ENCODE measurements at places on chromosomes 3 and 15.

DNA sequence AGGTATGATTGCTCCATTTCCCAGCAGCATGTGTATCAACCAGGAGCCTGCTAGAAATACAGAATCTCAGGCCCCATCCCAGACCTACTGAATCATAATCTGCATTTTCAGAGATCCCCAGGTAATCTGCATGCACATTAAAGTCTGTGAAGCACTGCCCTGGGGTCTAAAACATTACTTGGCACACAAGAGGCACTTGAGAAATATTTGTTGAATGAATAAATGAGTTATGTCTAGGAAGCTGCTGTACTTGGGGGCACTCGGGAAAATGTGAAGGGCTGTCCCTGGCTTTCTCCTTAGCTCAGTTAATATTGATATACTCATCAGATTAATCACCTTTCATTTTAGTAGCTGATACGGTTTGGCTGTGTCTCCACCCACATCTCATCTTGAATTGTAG lies 184.4 kb downstream of the RORA start:
- DNase-seq = no peak

DNA sequence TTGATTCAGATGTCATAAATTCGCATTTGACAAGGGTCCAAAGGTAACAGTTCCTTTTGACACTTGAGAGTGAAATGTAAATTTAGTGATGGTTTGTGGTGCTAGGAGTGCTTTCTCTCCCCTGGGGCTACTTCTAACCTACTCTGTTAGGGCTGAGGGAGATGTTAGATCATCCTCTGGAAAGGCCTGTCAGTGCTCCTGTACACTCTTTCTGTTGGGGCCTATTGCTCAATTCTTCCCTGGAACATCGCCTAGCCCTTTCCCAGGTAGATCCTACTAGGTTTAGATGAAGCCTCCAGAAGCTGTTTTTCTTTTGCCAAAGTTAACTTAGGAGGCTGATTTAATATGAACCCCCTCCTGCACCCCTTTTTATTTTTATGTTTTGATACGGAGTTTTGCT lies 1.4 kb downstream of the PCCB start:
- DNase-seq = no peak

GRCh38 chr15:25789616-25789999 lies 73.5 kb downstream of the ATP10A start:
- no peak for DNase-seq

DNA sequence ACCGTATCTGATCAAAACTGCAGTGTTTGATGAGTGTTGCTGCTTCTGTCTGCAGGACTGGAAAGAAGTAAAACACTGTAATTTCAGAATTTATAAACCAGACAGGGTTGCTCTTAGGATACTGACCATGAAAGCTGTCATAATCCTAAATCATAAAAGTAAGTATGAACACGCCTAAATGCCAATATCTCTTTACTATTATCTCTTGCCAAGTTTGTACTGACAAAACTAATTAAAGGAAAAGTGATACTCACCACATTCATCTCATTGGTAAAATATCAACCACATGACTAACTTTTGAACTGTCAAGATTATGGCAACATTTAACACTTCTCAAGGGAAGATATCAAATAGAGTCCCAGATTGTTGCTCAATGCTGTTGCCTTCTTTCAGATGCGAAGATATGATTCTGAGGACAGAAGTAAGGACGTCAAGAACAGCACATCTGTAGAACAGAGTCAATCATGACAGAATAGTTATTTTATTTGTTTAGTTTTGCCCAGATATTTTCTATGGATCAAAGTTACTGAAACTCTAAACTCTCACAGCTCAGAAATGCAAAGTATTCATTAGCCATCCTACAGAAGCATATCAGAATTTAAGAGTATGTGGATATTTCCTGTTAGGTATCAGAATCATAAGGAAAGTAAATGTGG lies 61.4 kb upstream of the COL8A1 start:
- no peak for DNase-seq

DNA sequence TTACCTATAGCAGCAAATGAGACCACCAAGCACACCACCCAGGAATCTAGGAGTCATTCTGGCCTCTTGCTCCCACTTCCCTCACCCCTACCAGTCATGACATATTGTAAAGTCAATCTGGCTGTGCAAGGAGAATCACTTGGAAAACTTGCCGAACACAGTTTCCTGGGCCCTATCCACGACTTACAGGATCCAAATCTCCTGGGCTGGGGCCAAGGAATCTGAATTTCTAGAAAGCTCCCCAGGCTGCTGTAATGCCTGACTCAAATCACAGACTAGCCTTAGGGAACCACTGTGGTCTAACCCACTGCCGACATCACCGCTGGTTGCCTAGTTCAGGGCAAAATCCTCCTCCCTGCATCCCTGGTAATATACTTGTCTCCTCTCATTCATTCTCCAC lies 4.2 kb upstream of the CRABP1 start:
- no peak for DNase-seq

- DNase-seq = no peak
Observed at GRCh38 chr3:58135712-58136543, 74.8 kb downstream of the DNASE1L3 start.

DNA sequence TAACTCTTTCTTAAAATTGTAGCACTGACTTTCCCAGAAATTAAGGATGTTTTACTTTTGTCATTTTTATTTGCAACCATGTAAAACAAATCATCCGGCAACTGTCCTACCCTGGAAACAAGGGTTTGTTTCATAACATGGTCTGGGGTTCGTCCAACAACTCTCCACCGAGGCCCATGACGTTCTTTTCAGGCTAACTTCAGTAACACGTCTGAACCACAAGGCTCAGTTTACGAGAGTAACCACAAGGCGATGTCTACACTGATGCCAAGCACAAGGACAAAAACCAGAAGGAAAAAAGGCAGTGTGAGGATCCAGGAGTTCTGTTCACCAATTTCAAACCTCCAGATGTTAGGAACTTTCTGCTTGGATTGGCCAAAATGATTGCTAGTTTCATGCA lies 546.1 kb downstream of the NTRK3 start:
- no peak for DNase-seq

GRCh38 chr3:138928727-138929372 lies 18.1 kb downstream of the FOXL2 start:
- DNase-seq = no peak

GRCh38 chr15:22866079-22866478 lies 27.6 kb downstream of the NIPA2 start:
- DNase-seq = no peak

- DNase-seq = no peak
Observed at GRCh38 chr3:130715616-130716015, 31.0 kb downstream of the PIK3R4 start.

GRCh38 chr3:16665282-16665741 lies 60.1 kb upstream of the DAZL start:
- no peak for DNase-seq

GRCh38 chr15:99213187-99213811 lies 36.1 kb downstream of the TTC23 start:
- peak; percentile 61 for DNase-seq

DNA sequence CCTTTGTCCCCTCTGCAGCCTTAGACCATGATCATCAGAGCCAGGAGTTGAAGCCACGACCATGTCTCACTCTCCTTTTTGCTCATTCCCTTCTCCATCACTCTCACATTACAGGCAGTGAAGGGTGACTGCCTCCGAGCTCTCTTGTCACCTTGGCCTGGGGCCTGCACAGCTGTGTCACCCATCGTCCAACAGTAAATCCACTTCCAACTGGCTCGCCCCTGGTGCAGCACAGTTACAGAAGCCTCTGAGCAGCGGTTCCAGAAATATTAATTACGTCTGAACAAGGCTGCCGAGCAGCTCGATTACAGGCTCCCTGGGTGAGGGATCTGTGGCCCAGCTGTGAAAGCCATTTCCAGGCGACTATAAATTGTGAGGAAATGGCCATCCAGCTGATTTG lies 528.2 kb downstream of the NR2F2 start:
- DNase-seq = no peak

GRCh38 chr3:189320511-189320910 lies 148.7 kb downstream of the TPRG1 start:
- no peak for DNase-seq

GRCh38 chr3:6088433-6088832 lies 772.5 kb upstream of the GRM7 start:
- DNase-seq = no peak

DNA sequence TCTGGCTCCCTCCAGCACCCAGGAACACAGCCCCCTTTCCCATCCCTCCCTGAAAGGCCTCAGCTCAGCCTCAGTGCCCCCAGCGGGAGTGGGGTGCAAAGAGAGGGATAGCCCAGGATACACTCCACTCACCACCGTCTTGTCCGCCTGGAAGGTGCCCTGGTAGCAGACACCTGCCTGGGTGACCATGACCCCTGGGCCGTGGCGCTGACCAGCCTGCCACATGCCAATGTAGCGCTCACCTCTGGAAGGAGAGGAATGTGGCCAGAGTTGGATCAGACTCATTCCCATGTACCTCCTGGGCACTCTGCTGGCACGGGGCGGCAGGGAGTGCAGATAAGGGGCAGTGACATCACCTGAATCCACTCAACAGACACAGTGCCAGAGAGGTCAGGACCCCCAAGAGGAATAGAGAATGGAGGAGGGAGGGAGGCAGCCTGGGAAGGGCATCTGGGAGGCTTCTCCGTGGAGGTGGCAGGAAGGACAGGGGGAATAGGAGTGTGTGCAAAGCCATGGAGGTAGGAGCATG lies 13.1 kb downstream of the ALS2CL start:
- DNase-seq = no peak

DNA sequence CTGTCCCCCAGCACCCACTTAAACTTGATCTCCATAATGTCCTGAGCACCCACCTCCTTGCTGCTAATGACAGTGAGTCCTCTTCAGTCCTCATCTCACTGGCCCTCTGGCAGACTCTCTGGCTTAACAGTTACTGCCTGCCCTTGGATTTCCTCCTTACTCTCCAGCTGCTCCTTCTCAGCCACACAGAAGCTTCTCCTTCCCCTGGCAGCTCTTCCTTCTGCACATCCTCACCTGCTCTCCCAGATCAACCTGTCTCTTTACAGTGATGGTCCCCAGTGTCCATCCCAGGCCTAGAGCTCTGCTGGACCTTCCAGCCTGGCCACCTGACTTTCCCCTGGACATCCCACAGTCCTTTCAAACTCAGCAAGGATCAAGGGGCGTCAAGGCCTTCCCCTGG lies 47.4 kb upstream of the SMAD3 start:
- DNase-seq = no peak

DNA sequence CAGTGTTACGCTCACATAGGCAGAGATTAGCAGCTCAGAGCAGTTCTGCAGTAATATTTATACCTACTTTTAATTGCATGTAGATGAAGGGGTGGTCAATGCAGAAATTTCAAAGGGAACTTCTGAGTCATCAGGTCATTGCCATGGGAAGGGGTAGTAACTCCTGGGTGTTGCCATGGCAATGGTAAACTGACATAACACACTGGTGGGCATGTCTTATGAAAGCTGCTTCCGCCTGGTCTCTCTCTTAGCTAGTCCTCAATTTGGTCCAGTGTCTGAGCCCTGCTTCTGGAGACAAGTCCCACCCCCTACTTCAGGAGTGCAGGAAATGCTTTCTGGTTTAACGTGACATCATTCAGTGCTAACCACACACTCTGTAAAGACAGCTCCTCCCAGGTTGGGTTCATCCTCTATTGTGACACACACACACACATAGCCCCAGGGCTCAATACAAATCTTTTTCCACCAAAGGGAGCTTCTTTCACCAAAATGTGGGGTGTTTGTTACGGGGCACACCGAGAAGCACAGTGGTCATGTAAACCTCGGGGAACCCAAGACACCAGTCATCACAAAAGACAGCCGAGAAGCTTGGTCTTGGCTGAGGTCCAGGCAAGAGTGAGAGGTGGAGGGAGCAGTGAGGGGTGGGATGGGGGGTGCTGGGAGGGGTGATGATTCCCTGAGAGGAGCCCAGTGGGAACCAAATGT lies 74.5 kb downstream of the TLE3 start:
- DNase-seq = no peak

DNA sequence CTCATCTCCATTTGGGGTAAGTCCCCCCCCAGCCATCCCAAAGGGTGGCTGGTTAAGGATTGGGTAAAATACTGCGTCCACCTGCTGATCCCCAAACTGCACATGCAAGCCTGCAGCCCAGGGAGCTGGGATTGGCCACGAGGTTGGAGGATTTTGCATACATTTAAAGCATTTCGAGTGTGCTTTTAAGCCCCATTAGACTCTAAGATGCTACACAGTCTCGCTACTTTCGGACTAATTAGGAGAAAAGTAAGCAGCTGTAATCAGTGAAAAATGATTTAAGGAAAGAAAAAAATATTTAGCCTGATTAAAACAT lies 23.9 kb downstream of the SLC6A6 start:
- no peak for DNase-seq

GRCh38 chr15:99989095-99989494 lies 255.9 kb upstream of the LYSMD4 start:
- DNase-seq = no peak

GRCh38 chr15:52789008-52789600 lies 1.0 kb downstream of the ONECUT1 start:
- DNase-seq = no peak

GRCh38 chr15:67093504-67093862 lies 28.1 kb downstream of the SMAD3 start:
- peak; percentile 18 for DNase-seq

DNA sequence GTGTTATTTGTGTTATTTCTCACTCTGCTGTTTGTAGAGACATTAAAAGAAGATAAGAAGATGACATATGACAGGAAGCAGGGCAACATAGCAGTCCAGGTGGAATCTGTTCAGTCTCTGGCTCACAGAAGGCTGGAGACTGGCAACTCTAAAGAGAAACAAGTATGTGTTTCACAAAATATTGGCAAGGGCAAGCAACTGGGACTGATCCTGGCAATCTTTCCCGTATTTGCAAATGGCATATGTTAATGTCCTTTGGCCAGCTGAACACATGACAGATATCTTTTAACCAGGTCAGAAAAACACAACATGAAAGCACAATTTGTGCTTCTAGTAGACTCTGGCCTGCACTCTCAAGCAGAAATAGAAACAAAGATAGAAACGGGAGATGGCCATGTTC lies 1354.1 kb upstream of the EPHA6 start:
- no peak for DNase-seq

DNA sequence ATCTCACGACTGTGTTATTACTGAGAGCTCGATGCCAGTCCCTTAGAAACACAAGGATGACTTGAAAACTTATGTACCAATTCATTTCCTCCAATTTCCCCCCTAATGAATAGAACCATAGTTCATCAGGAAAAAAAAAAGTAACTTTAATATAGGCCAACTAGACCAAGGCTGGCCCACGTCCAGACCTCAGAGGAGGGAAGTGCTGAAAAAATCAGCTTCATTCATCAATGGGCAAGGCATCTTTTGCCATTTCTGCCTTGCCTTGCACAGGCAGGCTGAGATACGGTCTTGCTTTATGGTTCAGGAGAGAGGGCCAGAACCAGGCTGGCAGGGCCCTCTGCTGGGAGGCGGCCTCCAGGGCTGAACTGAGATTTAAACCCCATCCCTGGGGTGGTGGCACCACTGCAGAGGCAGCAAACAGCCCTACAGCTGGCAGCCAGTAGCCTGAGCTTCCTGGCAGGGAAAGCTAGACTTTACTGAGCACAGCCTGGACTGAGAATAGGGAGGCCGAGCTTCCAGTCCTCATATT lies 104.1 kb upstream of the TNFAIP8L3 start:
- DNase-seq = no peak

DNA sequence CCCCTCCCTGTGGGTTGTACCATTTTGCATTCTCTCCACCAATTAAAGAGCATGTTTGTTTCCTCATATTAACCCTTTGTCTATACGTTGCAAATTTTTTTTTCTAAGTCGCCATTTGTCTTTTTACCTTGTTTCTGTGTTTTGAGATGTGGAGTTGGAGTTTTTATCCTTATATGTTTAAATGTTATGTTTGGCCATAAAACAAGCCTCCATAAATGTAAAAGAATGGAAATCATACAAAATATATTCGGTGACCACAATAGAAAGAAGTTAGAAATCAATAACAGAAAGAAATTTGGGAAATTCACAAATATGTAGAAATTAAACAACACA lies 29.2 kb downstream of the LRRK1 start:
- no peak for DNase-seq

Data from omental fat pad (tissue), 4 donors.